ENCODE measurements at places on chromosomes 7 and 10. TPM values are rescaled to one million over a fixed set of nuclear protein-coding genes. Genes with fewer than 3 reads are reported as not detected.

GRCh38 chr7:58086871-58087535 is 637.0 kb downstream of the ZNF716 start:
- peak; percentile 48 for DNase-seq

DNA sequence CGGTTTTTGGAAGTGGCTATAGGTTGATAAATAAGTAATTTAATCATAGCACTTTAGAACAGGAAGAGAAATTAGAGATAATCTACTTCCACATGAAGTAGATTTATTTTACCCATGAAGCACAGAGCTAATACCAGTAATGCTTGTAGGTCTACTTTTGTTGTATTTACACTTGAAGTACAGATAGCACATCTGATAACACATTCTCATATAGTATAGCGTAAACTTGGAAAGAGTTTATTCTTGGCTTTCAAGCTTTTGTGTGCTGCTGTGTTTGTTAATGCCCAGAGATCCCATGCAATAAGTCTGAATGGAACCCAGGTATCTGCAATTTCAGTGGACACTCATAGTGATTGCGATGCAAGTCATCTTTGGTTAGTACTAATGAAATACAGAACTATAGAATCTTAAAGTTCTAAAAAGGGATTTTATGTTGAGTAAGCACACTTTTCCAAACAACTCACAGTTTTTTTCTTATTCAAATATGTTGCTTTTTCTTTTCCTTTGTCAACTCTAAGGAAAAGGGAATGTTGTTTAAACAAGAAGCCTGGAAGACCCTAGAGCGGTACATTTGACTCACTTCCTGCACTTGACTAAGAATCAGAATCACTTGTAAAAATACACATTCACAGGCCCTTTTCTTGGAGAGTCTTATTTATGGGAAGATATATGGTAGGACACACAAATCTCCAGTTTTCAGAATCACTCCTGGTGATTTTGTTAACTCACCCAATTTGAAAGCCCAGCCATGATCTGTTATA is 105.8 kb downstream of the GNAI1 start:
- no peak for DNase-seq

The SLC26A3 gene
- total RNA-seq: 8.9 TPM

The NPFFR1 gene
- total RNA-seq: not detected

DNA sequence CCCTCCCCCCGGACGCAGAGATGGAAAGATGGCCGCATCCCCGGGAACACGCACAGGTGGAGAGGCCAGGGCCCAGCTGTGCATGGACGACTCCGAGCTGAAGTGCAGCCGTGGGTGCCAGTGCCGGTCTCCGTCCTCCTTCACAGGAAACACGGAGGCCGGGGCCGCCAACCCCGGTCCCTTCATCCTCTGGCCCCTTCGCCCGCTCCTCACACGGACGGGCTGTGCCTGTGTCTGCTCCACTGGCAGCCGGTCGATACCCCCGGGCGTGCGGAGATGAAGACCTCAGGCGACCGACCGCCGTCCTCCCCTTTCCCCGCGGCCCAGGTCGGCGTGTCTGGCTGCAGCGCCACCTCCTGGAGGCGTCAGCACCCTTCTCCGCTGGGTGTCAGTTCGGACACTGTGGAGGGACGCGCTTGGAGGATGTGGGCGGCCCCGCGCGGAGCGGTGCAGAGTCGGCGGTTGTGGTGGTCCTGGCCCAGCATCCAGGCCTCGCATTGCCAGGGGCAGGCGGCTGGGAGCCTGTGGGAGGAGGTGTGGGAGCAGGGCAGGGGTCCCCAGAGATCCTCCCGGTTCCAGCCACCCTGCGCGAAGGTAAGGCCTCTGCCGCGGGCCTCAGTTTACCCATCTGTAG is 9.9 kb downstream of the ZNF511 start:
- DNase-seq: no peak

DNA sequence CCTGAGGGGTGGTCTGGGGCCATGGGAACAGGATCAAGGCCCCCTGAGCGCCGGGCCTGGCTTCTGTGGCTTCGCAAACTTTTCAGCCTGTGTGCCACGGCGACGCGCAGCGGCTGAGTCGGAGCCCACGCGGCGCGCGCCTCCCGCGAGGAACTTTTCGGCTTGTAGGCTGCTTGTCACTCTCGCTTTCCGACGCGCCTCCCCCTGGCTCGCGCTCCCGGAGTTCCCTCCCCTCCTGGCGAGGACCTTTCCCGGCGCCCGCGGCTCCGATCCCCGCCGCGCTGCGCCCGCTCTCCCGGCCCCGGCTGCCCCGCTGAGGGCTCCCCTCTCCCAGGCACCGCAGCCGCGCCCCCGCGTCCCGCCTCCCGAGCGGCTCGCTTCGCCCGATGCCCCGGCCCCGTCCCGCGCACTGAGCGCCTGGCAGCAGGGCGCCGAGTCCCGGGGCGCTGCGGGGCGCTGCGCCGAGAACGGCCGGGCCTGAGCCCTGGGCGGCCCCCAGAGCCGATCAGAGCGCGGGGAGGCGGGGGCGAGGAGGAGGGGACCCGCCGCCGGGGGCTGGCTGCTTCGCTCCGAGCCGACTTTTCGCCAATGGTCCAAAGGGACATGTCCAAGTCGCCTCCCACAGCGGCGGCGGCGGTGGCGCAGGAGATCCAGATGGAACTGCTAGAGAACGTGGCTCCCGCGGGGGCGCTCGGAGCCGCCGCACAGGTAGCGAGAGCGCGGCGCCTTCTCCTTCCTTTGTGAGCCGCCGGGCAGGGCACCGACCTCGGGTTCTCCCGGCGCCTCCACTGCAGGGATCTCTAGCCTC is at the start of gene CACNB2:
Gene CACNB2, plus strand, starts transcription at position 276 of the 808 bp plus-strand sequence.
- DNase-seq: peak; percentile 93

- DNase-seq: no peak
Measured at GRCh38 chr7:41503438-41503837, 199.5 kb downstream of the INHBA start.

DNA sequence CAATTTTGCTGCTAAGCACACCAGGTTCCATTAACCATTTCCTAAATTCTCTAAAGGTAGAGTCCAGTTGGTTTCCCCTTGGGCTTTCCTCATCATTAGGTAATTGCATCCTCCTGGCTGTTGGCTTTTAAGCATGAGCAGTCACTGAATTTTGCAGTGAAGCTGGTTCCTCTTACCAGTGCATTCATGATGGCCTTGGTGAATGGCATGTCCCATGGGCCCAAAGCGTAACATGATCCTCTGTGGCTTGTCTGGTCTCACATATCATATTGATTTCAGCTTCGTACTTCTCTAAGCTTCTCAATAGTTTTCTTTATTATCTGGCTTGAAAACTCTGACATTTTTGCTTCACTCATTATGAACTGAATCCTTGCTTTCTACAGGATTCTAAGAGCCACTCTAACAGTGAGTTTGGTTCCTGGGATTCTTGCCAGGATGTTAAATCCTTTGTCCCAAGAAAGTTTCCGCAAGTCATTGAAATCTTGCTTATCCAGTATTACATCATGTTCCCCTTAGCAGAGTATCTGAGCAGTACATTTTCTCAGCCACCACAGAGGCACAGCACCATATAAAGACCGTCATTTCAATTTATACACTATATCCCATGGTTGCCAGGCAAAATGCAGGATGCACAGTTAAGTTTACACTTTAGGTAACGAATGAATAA is 134.2 kb downstream of the PTN start:
- DNase-seq: no peak

The FKBP6 gene
- total RNA-seq: not detected

The GRID2IP gene
- total RNA-seq: not detected

DNA sequence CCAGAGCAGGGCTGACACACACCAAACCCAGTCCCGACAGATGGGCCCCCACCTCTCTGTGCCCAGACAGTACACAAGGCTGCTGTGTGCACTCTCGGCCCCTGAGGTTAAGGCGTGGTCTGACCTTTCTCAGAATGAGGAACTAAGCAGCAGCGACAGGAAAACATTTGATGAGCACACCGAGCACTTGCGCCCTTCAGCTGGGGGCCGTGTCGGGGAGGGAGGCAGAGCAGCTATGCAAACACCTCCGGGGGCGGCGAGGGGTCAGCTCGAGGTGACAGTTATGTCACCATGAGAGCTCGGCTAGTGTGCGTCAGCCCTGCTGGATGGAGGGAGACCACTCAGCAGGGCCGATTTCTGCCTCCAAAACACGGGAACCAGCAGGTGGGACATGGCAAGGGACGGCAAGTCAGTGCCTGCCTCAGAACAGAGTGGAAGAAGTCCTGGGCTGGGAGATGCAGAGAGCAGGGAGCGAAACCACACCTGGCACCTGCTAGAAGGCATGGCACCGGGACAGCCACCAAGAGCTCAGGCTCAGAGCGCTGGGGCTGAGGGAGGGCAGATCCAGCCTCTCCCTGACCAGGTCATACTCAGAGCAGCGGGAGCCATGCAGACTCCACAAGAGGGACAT is 57.4 kb downstream of the CHST15 start:
- DNase-seq: no peak

The CPA4 gene
- total RNA-seq: not detected

The CRHR2 gene
- total RNA-seq: not detected

GRCh38 chr10:3636356-3637181 is 148.4 kb downstream of the KLF6 start:
- no peak for DNase-seq

- DNase-seq: no peak
Measured at GRCh38 chr10:112261281-112261822, 21.8 kb upstream of the TECTB start.

GRCh38 chr7:28505867-28506266 is 93.5 kb downstream of the CREB5 start:
- DNase-seq: no peak

The MEOX2 gene
- 5.6 TPM for total RNA-seq

The NUDT13 gene
- total RNA-seq: 5.4 TPM

The MNX1 gene
- not detected for total RNA-seq

- DNase-seq: peak; percentile 53
Measured at GRCh38 chr10:129864601-129865126, 99.4 kb downstream of the EBF3 start.

DNA sequence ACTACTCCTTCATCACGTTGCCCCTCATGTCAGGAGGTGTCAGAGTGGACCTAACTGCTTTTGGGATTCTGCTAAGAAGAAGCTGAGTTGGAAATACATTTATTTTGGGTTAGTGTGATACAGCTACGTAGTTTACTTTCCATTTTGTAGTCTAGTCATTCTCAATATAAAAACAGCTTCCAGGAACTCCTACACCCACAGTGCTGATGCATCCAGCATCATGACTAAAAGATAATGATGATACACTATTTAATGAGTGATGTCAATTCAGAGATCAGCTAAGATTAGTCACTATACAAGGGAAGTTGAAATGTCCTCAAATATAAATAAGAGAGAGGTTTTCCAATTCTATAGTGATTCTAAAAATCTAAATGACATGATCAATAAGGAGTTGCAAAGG is 264.2 kb upstream of the SLC26A5 start:
- no peak for DNase-seq

The CDC14C gene
- total RNA-seq: not detected

DNA sequence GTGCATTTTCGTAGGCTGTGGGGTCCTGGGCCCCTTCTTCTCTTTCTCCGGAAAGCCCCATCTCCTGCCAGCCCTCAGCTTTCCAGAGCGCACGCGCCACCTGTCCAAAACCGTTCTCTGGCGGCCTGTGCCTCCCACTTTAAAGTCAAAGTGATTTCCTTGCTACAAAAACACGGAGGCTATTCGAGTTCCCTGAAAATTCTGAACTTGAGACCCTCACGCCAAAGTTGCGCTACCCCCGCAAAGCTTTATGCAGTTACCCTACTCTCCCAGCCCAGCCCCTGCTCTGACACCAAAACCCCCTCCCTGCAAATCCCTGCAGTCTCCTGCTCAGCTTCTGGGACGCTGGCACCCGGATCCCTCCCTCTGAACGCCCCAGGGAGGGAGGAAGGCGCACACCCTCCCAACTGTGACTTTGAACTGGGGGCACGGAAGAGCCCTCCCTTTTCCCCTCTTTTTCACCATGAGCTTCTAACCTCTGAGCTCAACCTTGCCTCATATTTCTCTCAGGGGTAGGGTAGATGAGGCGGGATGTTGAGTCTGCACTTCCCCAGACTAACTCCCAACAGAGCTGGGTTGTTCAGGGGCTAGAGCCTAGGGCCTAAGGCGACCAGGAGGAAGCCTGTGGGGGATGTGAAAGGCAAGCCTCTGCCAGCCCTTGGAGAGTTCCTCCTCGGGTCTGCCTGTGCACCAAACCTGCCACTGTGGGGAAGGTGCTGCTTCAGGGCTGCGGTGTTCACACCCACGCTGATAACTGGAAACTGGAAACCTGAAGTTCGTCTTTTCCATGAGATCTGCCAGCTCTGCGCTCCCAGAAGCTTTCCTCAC is 2.7 kb upstream of the PAX4 start:
- DNase-seq: no peak

The SMO gene
- 16.3 TPM for total RNA-seq

The TSPAN33 gene
- 5.6 TPM for total RNA-seq

The CALML5 gene
- not detected for total RNA-seq

The VPS41 gene
- total RNA-seq: 33.5 TPM

DNA sequence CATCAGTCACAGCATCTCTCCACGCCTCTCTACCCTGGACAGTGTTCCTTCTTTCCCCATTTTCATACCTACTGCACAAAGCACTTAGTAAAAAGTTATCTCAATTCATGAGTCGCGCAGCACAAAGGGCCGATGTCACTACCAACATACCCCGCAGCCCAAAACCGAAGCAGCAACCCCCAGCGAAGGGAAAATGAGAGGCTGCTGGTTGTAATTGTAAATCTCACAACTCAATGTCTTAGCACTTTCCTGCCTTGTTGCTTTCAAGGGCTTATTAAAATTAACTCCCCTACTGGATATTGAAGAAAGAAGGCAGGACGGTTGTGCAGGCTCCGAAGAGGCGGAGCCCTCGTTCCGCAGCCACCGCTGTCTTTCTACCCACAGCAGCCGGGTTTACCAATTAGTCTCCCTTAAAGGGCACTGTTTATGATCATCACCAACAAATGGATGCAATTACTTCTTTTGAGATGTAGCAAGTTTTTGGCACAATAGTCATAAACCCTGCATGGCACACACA is 6.5 kb downstream of the DIP2C start:
- DNase-seq: no peak

The TMEM176A gene
- total RNA-seq: 28.1 TPM

- DNase-seq: no peak
Measured at GRCh38 chr10:48923748-48924147, 15.9 kb downstream of the LRRC18 start.

The TAS2R4 gene
- total RNA-seq: 1.1 TPM

The IGF2BP3 gene
- 1.6 TPM for total RNA-seq

The HOXA4 gene
- 2.0 TPM for total RNA-seq

All from sigmoid colon (tissue), 7 donors.